ENCODE measurements at places on chromosomes 11 and 22. TPM values are rescaled to one million over a fixed set of nuclear protein-coding genes. Genes with fewer than 3 reads are reported as not detected.

The XNDC1N gene
- 3.2 TPM for total RNA-seq

The ARHGAP8 gene
- 0.16 TPM for total RNA-seq

The DNAJB7 gene
- not detected for total RNA-seq

The F2 gene
- total RNA-seq, result not detected

The OR52A1 gene
- total RNA-seq, result not detected

The ZNF215 gene
- 0.60 TPM for total RNA-seq

The ALG8 gene
- 16.7 TPM for total RNA-seq

The HTR3B gene
- not detected for total RNA-seq

GRCh38 chr11:117796456-117796871, 552 bp downstream of the DSCAML1 start:
- no peak for DNase-seq

GRCh38 chr11:118124929-118125535, 27.6 kb downstream of the SCN4B start:
- DNase-seq, result no peak

- DNase-seq, result no peak
These were observed 18.0 kb upstream of the DRD2 start for GRCh38 chr11:113493206-113493605.

DNA sequence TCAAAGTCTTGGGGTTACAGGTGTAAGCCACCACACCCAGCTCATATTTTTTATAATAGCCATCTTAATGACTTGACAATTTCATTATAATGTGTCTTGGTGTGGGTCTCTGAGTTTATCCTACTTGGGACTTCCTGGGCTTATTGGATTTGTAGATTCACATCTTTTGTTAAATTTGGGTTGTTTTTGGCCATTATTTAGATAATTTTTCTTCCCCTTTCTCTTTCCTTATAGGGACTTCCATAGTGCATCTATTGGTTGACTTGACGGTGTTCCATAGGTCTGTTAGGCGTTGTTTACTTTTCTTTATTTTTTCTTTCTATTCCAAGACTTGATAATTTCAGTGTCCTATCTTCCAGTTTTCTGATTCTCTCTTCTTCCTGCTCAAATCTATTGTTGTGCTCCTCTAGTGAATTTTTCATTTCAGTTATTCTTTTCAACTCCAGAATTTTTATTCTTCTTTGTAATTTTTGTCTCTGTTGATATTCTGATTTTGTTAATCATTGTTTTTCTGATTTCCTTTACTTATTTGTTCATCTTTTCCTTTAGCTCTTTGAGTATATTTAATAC, 45.6 kb downstream of the RRM1 start:
- DNase-seq, result no peak

- DNase-seq, result no peak
These were observed 102.5 kb downstream of the KCNA4 start for GRCh38 chr11:29914203-29914930.

DNA sequence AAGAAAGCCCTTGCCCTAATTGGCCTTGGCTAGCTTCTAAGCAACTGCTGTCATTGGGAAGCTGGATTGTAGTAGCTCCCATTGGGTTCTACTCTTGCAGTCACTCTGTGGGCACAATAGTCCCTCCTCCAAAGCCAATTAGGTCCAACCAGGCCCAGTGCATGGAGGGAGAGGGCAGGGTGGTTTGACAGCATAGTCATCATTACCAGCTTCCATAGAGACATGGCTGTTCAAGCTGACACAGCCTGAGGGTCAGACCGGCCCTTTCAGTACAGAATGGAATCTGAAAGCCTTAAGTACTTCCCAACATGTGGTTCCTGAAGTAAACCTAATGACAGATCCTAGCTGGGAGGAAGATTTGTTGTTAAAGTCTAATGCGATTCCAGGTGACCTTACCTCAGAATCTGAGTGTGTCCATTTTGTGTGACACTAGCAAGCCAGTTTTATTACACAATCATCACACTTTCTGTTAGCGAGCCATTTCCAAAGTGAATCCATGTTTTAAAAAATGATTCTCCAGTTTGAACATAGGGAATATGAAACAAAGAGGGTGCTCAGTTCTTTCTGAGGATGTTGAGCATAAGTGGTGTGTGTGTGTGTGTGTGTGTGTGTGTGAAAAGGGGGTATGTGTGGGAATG, 6.9 kb downstream of the PLET1 start:
- DNase-seq, result no peak

DNA sequence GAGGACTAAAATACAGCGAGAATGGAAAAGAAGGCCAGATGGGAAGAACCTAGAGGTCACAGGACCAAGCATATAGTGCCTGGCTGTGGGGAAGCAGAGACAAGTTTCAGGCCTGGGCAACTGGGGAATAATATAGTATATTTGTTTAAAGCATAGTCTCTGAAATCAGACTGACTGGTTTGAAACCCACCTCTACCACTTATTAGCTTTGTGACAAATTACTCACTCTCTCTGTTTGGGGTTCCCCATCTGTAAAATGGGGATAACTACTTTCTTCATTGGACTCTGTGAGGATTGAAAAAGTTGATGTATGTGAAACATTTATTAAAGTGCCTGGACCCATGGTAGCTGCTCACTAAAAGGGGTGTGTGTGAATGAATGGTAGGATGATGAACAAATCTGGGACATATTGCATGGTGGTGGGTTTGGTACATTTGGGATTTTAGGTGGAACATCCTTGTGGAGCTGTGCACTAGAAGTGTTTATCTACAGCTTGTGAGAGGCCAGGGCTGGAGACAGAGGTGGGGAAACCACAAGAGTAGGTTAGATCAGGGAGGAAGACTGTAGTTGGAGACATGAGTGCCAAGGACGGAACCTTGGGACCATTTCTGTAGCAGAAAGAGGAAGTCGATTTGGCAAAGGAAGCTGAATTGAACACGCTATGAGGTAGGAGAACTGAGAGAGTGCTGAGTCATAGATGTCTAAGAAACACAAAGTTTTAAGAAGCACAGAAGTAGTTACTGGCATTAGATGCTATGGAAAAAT, 52.6 kb downstream of the SWAP70 start:
- no peak for DNase-seq

- no peak for DNase-seq
These were observed 56.9 kb downstream of the ATG16L2 start for GRCh38 chr11:72871119-72871518.

DNA sequence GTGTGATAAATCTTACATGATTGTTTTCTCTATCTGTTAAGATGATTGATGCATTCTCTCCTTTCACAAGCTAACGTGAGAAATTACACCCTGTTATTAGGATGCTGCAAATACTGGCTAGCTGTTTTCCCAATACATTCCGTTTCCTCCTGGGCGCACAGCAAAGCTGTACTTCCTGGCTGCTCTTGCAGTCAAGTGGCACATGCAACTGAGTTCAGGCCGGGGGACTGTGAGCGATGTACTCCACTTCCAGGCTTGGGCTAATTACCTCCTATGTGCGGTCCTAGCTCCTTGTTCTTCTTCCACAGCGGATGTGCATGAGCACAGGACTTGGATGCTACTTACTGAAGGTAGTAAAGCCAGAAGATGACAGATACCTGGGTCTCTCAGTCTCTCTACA, 234.9 kb upstream of the SESN3 start:
- DNase-seq, result no peak

- no peak for DNase-seq
These were observed 31.4 kb upstream of the CLDN5 start for GRCh38 chr22:19555651-19556050.
